ENCODE measurements at places on chromosomes 1 and 21. TPM values are rescaled to one million over a fixed set of nuclear protein-coding genes. Genes with fewer than 3 reads are reported as not detected.

ZSWIM5 gene
- 1.1 TPM for polyA plus RNA-seq

SYNC gene
- 37.0 TPM for polyA plus RNA-seq

C1orf52 gene
- polyA plus RNA-seq, result 68.1 TPM

CRYBG2 gene
- not detected for polyA plus RNA-seq

TBX19 gene
- polyA plus RNA-seq, result not detected

Data from Purkinje cell (primary cell).